ENCODE measurements at places on chromosomes 7 and 10.

DNA sequence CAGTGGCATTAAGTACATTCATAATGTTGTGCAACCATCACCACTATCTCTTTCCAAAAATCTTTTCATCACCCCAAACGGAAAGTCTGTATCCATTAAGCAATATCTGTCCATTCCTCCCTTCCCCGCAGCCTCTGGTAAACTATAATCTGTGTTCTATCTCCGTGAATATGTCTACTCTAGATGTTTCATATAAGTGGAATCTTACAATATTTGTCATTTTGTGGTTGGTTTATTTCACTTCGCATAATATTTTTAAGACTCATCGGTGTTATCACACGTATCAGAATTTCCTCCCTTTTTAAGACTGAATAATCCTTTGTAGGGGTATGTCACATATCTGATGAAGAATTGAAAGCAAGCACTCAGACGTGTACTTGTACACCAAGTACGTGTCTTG is 86.0 kb upstream of the FGFR2 start:
- peak; percentile 2 for DNase-seq

- no peak for DNase-seq
Observed at GRCh38 chr7:40921589-40922315, 781.1 kb downstream of the INHBA start.

DNA sequence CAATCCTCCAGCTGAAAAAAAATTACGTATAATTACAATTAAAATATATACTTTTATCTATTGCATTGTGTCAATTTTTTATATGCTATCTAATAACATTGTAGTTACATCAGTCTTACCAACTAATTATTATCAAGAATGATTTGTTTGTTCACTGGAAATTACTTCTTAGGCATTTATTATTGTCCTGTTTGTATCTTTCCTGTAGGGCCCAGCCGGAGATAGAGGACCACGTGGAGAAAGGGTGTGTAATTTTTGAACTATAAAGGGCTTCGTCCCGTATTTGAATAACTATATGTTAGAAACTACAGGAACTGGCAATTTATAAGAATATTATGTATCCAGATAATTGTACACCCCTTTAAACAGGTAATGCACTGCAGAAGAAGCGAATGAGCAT is 4.1 kb downstream of the COL1A2 start:
- no peak for DNase-seq

- DNase-seq = no peak
Observed at GRCh38 chr7:157784979-157785441, 448.2 kb downstream of the DNAJB6 start.

GRCh38 chr7:25557930-25558329 is 329.6 kb upstream of the NPVF start:
- DNase-seq = no peak

- no peak for DNase-seq
Observed at GRCh38 chr10:76139431-76139830, 708.0 kb downstream of the LRMDA start.

DNA sequence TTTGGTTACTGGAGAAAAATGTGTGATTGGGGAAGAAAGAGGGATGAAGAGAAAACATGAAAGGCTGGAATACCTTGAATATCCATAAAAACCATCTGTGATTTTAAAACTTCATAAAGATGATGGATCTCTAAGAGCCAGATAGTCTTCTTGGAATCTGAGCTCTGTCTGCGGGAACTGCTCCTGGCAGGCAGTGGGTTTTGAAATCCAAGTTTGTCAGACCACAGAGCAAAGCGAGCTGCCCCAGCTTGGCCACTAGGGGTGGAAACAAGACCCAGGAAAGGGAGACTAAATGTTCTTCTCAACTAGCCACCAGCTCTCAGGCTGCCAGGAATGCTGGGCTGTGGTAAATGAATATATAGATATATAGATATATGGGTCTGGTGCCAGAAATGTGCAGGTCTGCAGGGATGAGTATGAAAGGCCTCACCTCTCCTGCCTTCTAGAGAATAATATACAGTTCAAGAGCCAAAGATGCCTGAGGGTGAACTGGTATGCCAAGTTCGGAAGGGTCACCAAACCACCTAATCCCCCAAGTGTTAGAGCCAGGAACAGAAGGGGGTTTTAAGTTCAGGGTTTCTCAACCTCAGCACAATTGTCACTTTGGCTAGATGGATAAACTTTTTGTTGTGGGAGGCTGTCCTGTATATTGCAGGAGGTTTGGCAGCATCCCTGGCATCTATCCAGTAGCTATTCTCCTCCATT is 208.8 kb downstream of the KCNMA1 start:
- peak; percentile 61 for DNase-seq

DNA sequence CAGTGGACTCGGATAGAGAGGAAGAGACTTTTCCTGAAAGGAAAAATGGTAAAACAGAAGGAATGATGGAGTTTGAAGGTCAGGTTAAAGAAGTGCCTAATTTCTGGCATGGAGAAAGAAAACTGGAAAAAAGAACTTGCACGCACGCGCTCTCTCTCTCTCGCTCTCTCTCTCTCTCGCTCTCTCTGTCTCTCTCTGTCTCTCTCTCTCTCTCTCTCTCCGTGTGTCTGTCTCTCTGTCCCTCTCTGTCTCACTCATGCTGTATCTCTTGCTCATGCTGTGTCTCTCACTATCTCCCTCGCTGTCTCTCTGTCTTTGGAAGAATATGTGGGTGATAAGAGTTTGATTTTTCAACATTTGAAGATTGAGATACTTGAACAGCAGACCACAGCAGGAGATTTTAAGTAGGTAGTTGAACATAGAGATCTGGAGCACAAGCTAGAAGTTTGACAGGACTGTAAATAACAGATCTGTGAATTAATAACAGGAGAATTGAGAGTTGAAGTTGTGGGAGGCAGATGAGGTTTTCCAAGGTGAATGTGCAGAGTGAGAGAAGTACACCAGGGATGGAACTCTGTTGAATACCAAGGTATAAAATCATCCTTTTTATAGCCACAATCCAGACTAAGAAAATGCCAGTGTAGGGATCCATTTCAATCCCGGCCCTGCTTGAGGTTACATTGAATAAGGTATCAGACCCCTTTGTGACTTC is 33.1 kb downstream of the ADD3 start:
- no peak for DNase-seq

- DNase-seq = no peak
Observed at GRCh38 chr7:33918438-33919143, 13.3 kb downstream of the BMPER start.

DNA sequence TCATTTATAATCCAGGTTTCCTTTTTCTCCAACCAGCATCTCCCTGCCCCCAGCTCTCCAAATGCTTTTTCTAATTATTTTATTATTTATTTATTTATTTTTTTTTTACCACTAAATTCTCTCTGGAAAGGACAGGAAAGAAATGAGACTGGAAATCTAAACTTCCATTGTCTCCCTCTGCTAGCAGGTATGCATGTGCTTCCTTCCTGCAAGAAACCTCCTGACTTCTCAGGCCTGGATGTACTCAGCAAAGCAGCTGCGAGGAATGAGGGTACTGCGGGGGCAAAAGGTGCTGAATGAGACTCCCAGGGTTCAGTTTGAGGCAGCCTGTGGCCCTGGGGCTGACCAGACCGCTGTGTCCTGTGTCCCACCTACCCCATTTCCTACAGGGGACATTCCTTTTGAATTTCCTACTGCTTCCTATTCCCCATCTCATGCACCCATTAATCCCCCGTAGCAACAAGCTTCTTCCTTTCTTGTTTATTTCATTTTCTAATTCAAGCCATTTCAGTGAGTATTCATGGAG is 324.6 kb upstream of the IGFBP3 start:
- DNase-seq = no peak

- DNase-seq = no peak
Observed at GRCh38 chr10:44589181-44589943, 204.5 kb upstream of the CXCL12 start.
